ENCODE measurements at places on chromosomes 2 and 18. TPM values are rescaled to one million over a fixed set of nuclear protein-coding genes. Genes with fewer than 3 reads are reported as not detected.

Gene SNED1
- total RNA-seq, result 9.6 TPM

Gene CHCHD5
- total RNA-seq, result 64.3 TPM

Gene ZDBF2
- total RNA-seq, result 19.6 TPM

Gene TMEM178A
- 2.9 TPM for total RNA-seq

Gene SLC39A10
- total RNA-seq, result 27.7 TPM

Gene FAM161A
- total RNA-seq, result 8.4 TPM

Gene OTOS
- not detected for total RNA-seq

Gene SULT1C2
- 2.1 TPM for total RNA-seq

Gene ALPP
- 47.5 TPM for total RNA-seq

Gene CDCA7
- total RNA-seq, result 34.2 TPM

Gene PPIL3
- total RNA-seq, result 41.0 TPM

Gene NDUFS1
- total RNA-seq, result 68.9 TPM

Gene KCNG2
- total RNA-seq, result not detected

All from PC-9 (cell line).